Tongue (tissue), 3 donors: ENCODE measurements at places on chromosomes 3 and 15. TPM values are rescaled to one million over a fixed set of nuclear protein-coding genes. Genes with fewer than 3 reads are reported as not detected.

SNX22 gene
- total RNA-seq, result 1.7 TPM

CLDN16 gene
- not detected for total RNA-seq

EPHA3 gene
- total RNA-seq, result 65.6 TPM

ATP13A5 gene
- total RNA-seq, result 0.31 TPM

PLA2G4E gene
- total RNA-seq, result 1.9 TPM

HRG gene
- total RNA-seq, result not detected

DNA sequence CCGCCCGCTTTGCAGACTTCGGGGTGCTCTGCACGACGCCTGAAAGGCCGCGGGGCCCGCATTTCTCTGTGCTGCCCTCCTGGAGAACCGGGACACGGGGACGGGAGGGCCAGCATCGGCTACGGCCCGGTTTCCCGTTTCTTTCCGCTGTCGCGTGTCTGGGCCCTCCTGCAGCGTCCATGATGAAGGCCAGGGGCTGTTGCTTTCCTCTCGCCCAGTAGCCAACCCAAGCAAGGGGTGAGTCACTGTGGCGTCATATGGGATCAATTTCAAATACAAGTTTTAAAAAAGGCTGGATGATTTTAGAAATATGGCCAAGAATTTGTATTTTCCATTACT is 435 bp downstream of the SLC35G2 start:
- peak; percentile 26 for DNase-seq

GRCh38 chr3:177982034-177982433 is 554.2 kb upstream of the KCNMB2 start:
- no peak for DNase-seq

- DNase-seq, result peak; percentile 85
These were observed 23.7 kb downstream of the PXYLP1 start for GRCh38 chr3:141255137-141255845.

DNA sequence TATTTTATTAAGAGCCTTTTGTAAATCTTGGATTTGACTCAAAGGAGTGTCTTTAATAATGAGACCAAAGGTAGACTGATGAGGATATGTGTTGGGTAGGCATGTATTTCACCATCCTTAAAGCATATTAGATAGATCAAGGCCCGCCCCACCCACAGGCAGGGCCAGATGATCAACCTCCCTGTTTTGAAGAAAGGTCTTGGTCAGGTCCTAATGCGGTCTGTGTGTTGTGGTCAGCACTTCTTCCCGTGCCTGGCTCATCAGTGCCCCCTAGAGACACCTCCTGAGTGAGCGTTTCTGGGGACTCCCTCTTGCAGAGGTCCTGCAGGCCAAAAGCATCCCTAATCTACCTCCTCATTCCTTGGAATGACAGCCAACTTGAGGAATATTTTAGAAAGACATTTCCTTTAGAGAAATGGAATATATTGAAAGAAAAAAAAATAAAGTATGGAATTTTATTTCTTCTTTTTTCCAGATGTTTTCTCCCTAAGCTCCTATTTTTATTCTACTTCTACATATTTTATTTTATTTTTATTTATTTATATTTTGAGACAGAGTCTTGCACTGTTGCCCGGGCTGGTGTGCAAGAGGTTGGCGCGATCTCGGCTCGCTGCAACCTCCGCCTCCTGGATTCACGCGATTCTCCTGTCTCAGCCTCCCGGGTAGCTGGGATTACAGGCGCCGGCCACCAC is 6.0 kb downstream of the TM4SF4 start:
- DNase-seq, result peak; percentile 83

GRCh38 chr3:197019535-197019934 is 10.1 kb downstream of the MELTF start:
- DNase-seq, result no peak

GRCh38 chr15:38441130-38441519 is 12.8 kb upstream of the FAM98B start:
- no peak for DNase-seq

DNA sequence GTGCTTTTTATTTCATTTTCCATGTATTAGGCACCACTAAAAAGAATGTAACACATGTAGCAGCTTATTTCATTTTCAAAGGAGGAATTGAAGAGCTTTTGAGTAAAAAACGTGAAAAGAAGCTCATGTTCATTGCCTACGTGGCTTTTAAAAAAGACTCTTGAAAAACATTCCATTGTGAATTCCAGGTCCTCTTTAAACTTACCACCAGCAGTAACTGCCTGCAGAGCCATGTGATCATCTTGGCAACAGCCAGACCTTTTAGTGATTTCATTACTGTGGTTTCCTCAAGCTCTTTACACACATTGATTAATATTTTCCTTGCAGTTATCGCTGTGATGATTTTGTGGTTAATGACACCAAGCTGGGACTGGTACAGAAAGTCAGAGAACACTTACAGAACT is 43.8 kb upstream of the FBXL22 start:
- peak; percentile 20 for DNase-seq

GRCh38 chr3:136505676-136506075 is 246.5 kb downstream of the STAG1 start:
- no peak for DNase-seq

GRCh38 chr3:101117980-101118379 is 124.8 kb upstream of the ABI3BP start:
- no peak for DNase-seq

- no peak for DNase-seq
These were observed 348.5 kb downstream of the PYDC2 start for GRCh38 chr3:191809326-191809949.
